ENCODE measurements at places on chromosomes 4 and X.

DNA sequence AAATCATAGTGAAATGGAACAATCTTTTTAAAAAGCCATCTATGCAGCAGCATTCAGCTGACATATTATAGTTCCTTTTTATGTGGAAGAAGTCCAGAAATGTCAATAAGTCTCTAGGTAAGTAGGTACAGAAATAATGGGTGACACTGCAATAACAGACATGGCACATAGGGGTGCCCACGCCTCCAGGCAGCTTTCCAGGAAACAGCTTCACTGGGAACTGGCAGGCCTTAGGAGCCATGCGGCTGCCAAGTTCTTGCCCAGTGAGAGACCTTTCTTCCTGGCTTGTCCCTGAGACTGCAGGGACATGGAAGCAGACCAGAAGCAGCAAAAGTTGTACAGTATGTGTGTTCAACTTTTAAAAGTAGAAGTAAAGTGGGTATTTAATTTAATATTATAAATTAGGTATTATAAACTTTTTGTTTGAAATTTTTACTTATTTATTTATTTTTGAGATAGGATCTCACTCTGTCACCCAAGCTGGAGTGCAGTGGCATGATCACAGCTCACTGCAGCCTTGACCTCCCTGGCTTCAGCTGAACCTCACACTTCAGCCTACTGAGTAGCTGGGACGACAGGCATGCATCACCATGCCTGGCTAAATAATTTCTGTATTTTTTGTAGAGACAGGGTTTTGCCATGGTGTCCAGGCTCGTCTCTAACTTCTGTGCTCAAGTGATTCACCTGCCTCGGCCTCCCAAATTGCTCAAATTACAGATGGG, 12.1 kb upstream of the ETNPPL start:
- no peak for DNase-seq

DNA sequence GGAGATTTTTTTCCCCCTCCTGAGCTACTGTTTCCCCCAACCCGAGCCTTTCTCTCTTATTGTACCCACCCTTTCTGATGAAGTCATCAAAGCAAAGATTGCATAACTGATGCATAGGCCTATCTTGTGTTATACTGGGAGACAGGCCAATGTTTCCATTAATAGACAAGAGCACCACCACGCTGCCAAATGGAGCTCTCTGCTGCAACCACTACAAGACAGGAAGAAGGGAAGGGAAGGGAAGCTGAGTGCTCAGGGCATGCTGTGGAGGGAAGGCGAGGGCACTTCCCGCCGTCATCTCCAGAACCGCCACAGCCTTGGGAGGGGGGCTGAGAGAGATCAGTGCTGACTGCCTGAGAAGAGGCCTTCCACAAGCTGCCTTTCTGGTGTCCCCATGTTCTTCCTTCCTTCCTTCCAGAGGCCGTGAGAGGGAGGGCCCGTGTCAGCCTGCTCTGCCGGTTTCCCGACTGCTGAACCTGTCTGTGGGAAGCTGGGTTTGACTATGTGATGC, 75.0 kb downstream of the MGST2 start:
- DNase-seq = no peak

DNA sequence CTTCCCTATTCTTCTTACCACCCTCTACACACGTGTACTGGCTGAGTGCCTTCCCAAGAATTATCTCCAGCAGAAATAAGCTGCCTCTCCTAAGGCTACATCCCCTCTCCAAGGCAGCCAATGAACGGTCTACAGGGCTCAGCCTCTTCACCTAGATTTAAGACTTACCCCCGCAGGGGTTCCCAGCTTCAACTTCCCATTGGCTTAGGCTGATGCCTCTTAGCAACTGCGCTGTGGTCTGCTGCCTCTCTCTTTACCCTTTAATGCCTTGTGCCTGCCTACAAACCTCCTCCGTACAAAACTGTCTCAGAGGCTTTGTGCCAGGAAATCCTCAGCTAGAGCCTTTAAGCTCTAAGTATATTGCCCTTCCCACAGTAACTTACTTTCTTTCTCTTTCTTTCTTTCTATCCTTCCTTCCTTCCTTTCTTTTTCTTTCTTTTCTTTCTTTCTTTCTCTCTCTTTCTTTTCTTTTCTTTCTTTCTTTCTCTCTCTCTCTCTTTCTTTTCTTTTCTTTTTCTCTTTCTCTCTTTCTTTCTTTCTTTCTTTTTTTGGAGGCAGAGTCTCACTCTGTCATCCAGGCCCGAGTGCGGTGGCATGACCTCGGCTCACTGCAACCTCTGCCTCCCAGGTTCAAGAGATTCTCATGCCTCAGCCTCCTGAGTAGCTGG, 15.1 kb upstream of the PIGA start:
- DNase-seq = no peak

GRCh38 chrX:1450361-1451161, 2.1 kb downstream of the ASMTL start:
- peak; percentile 39 for DNase-seq
